ENCODE measurements at places on chromosomes 12 and 14.

- no peak for DNase-seq
- H3K4me1 ChIP-seq = no peaks in the 10 kb centered on the region
- no peaks in the 10 kb centered on the region for H3K36me3 ChIP-seq
- no peaks in the 10 kb centered on the region for H3K27me3 ChIP-seq
Measured at GRCh38 chr14:71399057-71399487, 491.8 kb downstream of the PCNX1 start.

DNA sequence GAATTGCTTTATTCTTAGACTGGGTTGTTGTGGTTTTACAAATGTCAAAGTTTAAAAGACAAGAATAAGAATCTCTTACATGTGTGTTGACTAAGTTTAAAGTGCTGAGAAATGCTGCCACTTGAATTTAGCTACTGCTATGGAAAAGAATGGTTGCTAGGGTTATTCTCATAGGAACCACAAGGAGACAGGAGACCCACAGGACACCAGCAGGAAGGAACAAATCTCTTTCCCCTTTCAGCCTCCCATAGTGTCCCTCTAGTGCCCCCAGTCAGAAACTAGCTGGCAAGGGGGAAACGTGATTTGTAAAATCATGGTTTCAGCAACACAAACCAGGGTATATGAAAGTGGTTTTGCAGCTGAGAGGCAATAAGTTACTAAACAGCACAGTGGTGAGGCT lies 102.7 kb downstream of the ST8SIA1 start:
- no peaks in the 10 kb centered on the region for H3K36me3 ChIP-seq
- no peaks in the 10 kb centered on the region for H3K27me3 ChIP-seq
- no peaks in the 10 kb centered on the region for H3K4me1 ChIP-seq
- no peak overlapping the region for H3K4me3 ChIP-seq

GRCh38 chr12:124328636-124329035 lies 33.7 kb downstream of the RFLNA start:
- DNase-seq = no peak
- H3K36me3 ChIP-seq = peaks cover 11% of the 10 kb centered on the region
- H3K27me3 ChIP-seq = no peaks in the 10 kb centered on the region
- 0 out of 2 replicates have a peak, but pooled peaks cover 3% of the 10 kb centered on the region for H3K4me1 ChIP-seq
- H3K27ac ChIP-seq = no peak overlapping the region

DNA sequence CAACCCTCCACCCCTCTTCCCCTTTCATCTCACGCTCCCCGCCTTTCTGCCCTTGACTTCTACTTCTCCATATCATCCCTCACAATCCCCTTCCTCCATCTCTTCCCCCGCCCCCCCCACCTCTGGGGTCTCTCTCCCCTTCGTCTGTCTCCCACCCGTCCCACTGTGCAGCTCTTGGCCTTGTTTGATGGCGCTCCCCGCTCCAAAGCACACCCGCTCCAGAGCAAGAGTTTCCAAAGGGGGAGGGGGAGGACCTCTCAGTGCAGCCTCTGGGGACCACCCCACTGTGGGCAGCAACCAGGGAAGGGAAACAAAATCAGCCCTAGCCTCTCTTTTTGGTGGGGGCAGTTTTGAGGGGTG lies 774 bp downstream of the CHGA start:
- H3K27ac ChIP-seq = no peak overlapping the region
- no peak for DNase-seq

GRCh38 chr14:102910442-102910841 lies 12.0 kb upstream of the AMN start:
- no peak overlapping the region for H3K4me3 ChIP-seq
- DNase-seq = no peak
- H3K4me1 ChIP-seq = no peaks in the 10 kb centered on the region
- H3K36me3 ChIP-seq = no peaks in the 10 kb centered on the region
- H3K27me3 ChIP-seq = no peaks in the 10 kb centered on the region

DNA sequence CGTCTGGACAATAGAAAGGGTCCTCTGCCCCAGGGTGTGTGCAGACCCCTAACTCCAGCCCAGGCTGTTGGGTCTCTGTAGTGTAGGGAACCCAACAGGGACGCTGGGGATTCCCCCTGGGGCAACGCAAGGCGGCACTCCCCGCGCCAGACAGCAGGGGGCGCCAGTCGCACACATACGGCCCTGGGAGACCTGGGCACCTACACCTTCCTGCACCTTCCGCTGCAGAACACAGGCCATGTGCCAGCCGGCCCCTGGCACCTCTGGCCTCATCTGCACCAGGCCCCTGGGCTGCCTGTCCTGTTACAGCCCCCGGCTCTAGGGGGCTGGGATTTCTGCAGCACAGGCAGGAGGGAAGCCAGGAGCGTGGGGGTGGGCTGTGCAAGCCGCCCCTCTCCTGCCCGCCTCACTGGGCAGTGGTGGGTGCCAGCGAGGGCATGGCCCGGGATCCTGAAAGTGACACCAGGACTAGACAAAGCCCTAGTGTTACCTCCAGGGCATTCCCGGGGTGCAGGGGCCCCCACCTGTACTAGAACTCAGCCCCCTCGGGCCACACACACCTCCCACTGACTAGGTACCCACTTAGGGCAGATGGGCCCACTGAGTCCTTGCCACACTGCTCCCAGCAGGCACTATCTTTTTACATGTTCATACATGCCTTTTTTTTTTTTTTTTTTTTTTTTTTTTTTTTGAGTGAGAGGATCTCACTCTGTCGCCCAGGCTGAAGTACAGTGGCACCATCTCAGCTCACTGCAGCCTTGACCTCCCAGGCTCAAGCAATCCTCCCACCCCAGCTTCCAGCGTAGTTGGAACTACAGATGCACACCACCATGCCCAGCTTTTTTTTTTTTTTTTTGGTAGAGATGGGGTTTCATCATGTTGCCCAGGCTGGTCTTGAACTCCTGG lies 37.5 kb downstream of the CCNK start:
- no peaks in the 10 kb centered on the region for H3K36me3 ChIP-seq
- no peaks in the 10 kb centered on the region for H3K27me3 ChIP-seq

DNA sequence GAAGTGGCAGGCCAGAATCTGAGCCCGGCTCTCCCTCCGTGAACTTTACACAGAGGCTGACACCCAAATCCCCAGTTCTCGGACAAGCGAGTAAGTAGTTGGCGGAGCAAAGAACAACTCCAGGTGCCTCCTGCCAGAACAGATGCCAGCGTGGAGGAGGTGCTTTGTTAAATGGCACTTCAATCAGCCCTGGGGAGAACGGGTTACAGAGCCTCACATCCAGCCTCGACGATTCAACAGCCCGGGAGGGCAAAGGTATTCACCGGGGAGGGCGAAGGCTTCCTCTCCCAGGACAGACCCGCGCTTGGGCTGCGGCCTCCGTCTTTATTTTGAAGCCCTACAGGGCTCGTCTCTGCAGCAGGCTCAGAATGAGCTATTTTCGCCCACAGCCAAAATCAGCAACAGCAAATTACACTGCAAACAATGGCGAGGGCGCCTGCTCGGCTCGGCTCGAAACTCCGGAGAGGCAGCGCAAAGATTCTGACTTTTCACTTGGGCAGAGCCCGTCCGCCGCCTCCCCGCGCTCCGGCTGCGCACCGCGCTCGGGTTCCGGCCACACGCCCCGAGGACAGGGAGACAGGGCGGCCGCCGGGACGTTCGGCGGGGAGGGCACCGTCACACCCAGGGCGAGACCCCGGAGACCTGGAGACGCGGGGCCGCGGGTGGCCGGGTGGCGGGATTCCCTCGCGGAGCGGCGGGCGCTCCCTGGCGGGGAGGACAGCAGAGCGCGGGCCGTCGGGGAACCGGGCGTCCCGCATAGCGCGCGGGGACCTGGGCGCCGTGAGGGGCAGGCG lies 811 bp downstream of the TMCC3 start:
- no peak overlapping the region for H3K27ac ChIP-seq
- H3K36me3 ChIP-seq = no peaks in the 10 kb centered on the region
- no peak for DNase-seq
- H3K27me3 ChIP-seq = peaks cover 29% of the 10 kb centered on the region
- H3K4me3 ChIP-seq = peak overlapping the region; percentile 42

GRCh38 chr14:22883173-22883976 lies at the start of gene REM2:
REM2 (plus strand) TSS chr14:22883222; CDS start chr14:22883288, 66 bp downstream.
- DNase-seq = no peak
- no peak within 1 kb of the TSS for H3K4me3 ChIP-seq
- no peak within 1 kb of the TSS for H3K27ac ChIP-seq

GRCh38 chr12:49636574-49636973 lies 13.2 kb downstream of the PRPF40B start:
- H3K4me1 ChIP-seq = no peaks in the 10 kb centered on the region
- DNase-seq = no peak
- H3K4me3 ChIP-seq = no peak overlapping the region

DNA sequence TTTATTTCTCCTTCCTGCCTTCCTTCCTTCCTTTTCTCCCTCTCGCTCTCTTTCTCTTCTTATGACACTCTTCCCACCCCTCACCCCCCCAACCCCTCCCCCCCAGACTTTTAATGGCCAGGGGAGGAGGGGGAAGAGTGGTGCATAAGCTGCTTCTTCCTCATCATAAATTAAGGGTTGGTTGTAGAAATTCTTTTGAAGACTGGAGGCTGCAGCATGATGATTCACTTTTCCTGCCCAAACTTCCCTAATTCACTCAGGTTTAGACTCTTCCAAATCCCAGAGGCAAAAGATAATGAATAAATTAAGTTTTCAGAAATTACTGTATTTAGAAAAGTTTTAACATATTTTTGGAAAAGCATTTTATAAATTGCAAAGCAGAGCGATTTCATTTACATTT lies 58.2 kb downstream of the GRIP1 start:
- no peak overlapping the region for H3K4me3 ChIP-seq
- no peaks in the 10 kb centered on the region for H3K4me1 ChIP-seq
- DNase-seq = no peak
- H3K36me3 ChIP-seq = no peaks in the 10 kb centered on the region

GRCh38 chr12:58570411-58570810 lies 349.9 kb downstream of the LRIG3 start:
- DNase-seq = no peak
- no peaks in the 10 kb centered on the region for H3K4me1 ChIP-seq
- H3K36me3 ChIP-seq = no peaks in the 10 kb centered on the region
- H3K27me3 ChIP-seq = no peaks in the 10 kb centered on the region
- no peak overlapping the region for H3K27ac ChIP-seq
- H3K4me3 ChIP-seq = no peak overlapping the region

DNA sequence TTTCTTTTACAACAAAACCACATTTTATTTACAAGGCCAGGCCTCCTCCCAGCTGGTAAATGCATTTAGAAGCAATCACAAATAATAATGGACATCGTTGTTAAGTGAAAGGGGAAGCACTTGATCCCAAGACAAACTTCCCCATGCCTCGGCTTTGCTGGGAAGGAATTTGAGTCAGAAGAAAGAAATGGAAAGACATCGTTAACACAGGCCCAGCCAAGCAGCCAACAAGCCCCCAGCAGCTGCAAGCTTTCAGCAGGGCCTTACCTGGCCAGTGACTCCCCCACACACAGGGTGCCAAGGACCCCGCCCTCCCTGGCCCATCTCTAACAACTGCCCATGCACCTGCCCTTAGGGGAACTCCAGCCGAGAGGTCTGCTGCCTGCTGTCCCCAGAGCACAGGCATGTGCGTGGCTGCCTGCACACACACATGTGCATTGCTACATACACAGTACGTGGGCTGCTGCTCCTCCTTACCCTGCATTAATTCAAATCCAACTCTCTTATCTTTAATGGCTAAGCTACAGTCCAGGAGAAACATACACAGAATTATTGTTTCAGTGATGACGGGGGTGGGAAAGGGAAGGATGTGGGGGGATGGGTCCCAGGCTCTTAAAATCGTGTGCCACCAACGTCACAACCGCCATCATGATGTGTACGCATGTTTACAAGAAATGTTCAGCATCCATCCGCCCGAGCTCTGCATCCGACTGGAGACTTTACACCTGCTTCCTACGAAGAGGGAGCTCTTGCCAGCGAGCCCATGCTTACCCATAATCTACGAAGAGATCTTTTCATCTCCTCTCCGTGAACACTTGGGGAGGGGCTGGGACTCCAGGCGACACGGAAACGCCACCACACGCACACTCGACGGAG lies 9.8 kb downstream of the BCL11B start:
- H3K4me3 ChIP-seq = no peak overlapping the region
- DNase-seq = no peak
- H3K4me1 ChIP-seq = no peaks in the 10 kb centered on the region
- no peak overlapping the region for H3K27ac ChIP-seq
- peaks cover 2% of the 10 kb centered on the region for H3K27me3 ChIP-seq

GRCh38 chr14:23335623-23336022 lies 14.4 kb downstream of the PABPN1 start:
- no peak overlapping the region for H3K4me3 ChIP-seq
- H3K27ac ChIP-seq = no peak overlapping the region
- no peaks in the 10 kb centered on the region for H3K27me3 ChIP-seq
- no peaks in the 10 kb centered on the region for H3K36me3 ChIP-seq

- peaks cover 5% of the 10 kb centered on the region for H3K4me1 ChIP-seq
- H3K27me3 ChIP-seq = no peaks in the 10 kb centered on the region
- DNase-seq = no peak
- no peaks in the 10 kb centered on the region for H3K36me3 ChIP-seq
- H3K27ac ChIP-seq = no peak overlapping the region
Measured at GRCh38 chr14:92986254-92987147, 63.6 kb downstream of the CHGA start.

GRCh38 chr14:73764406-73765280 lies 50.5 kb upstream of the PNMA1 start:
- H3K27ac ChIP-seq = peak overlapping the region; percentile 98
- peaks cover 64% of the 10 kb centered on the region for H3K4me1 ChIP-seq
- no peaks in the 10 kb centered on the region for H3K27me3 ChIP-seq

DNA sequence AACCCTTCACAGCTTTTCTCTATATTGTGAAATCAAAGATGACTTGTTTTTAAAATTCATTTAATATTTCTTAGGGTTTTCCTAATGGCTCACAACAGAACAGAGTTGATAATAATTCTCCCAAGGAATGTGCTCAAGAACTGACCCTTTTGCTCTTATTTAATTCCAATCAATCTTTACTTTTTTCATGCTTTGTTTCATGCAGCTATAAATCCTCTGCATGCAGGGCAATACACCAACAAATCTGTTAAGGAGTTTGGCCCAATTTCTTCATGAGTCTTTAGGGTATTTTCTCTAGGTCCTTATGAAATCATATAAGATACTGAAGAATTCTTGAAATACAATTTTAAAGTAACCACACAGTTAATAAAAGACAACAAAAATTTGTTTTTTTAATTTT lies 264.2 kb downstream of the SLC6A15 start:
- H3K36me3 ChIP-seq = no peaks in the 10 kb centered on the region
- H3K27ac ChIP-seq = no peak overlapping the region
- no peaks in the 10 kb centered on the region for H3K4me1 ChIP-seq
- DNase-seq = no peak
- H3K27me3 ChIP-seq = no peaks in the 10 kb centered on the region

- no peak overlapping the region for H3K4me3 ChIP-seq
- H3K4me1 ChIP-seq = no peaks in the 10 kb centered on the region
- no peaks in the 10 kb centered on the region for H3K27me3 ChIP-seq
- H3K27ac ChIP-seq = no peak overlapping the region
- no peak for DNase-seq
Measured at GRCh38 chr12:100460702-100461101, 13.0 kb upstream of the NR1H4 start.

DNA sequence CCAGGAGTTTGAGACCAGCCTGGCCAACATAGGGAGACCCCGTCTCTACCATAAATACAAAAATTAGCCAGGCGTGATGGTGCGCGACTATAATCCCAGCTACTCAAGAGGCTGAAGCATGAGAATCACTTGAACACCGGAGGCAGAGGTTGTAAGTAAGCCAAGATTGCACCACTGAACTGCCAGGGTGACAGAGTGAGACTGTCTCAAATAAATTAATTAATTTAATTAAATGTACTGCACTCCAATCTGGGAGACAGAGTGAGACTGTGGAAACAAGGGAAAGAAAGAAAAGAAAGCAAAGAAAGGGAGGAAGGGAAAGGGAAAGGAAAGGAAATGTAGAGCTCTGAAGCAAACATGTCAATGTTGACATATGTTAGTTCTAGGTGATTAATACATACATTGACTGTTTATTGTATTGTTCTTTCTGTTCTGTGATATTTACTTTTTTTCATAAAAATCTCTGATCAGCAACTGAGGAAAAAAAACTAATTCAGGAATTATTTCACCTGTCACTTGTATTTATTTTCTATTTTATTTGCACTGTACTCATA lies 99.6 kb downstream of the DENND5B start:
- peak overlapping the region; percentile 79 for H3K27ac ChIP-seq
- peaks cover 31% of the 10 kb centered on the region for H3K4me1 ChIP-seq
